ENCODE measurements at places on chromosomes 16 and 17.

- no peak for DNase-seq
These were observed 3.8 kb downstream of the PLD2 start for GRCh38 chr17:4810696-4811290.

DNA sequence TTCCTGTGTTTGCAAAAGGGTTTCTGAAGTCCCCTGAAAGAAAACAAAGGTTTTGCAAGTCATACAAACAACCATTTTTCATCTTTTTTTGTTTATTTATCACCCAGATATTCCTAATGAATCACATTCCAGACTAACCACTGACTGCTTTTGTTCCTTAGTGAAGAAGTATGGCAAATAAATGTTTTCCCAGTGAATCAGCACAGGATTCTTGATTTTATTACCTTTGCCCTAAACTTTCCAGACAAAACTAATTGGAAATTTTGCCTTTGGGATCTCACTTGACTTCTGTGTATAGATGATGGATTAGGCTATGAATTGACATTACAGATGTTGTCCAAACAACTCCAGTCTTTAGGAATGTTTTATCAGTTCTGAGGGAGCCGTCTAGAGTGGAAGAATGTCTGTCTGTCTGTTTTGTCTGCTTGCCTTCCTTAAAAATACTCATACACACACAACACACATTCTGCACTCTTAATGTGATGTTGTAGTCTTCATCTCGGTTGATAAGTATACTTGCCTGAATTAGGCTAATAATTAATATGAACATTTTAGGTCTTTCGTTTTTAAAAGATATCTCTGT is 48.9 kb downstream of the VMP1 start:
- no peak for DNase-seq

DNA sequence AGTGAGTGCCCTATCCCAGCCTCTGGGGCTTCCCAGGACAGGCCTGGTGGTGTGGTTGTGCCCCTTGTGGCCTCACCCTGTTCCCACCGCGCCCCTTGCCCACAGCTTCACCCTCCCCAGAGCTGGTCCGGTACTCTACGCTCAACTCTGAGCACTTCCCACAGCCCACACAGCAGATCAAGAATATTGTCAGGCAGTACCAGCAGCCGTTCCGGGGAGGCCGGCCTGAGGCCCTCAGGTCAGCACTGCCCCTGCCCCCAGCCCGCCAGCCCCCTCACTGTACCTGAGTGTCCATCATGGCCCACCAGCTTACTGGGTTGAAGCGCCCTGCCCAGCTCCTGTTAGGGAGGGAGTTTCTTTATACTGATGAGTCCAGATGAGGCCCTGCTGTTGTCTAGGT is 32.3 kb upstream of the ALKBH5 start:
- DNase-seq: no peak

- DNase-seq: no peak
These were observed 22.4 kb downstream of the PLD6 start for GRCh38 chr17:17183744-17184143.

- no peak for DNase-seq
These were observed 54.3 kb upstream of the ZKSCAN2 start for GRCh38 chr16:25311950-25312349.
